Cardiac septum (tissue), 1 donor: ENCODE measurements at places on chromosomes 5 and 9. TPM values are rescaled to one million over a fixed set of nuclear protein-coding genes. Genes with fewer than 3 reads are reported as not detected.

DNA sequence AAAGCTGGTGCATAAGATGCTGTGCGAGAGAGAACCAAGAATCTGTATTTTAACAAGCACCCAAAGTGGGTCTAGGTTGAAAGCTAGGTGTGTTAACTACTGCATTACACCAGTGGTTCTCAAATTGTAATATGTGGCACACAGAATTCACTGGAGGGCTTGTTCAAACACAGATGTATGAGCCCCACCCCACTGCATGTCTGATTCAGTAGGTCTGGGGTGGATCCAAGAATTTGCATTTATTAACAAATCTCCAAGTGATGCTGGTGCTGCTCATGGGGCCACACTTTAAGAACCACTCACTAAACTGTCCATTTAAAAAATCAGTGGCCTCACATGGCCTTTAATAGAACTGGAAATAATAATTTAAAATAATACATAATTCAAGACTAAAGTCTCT is 40.4 kb downstream of the LPAR1 start:
- DNase-seq: no peak

CCL27 gene
- total RNA-seq: not detected

- DNase-seq: no peak
Observed at GRCh38 chr5:65152131-65152530, 329.6 kb downstream of the ADAMTS6 start.

- no peak for DNase-seq
Observed at GRCh38 chr5:16579142-16579847, 37.5 kb downstream of the RETREG1 start.

GRXCR2 gene
- total RNA-seq: 0.78 TPM

DNA sequence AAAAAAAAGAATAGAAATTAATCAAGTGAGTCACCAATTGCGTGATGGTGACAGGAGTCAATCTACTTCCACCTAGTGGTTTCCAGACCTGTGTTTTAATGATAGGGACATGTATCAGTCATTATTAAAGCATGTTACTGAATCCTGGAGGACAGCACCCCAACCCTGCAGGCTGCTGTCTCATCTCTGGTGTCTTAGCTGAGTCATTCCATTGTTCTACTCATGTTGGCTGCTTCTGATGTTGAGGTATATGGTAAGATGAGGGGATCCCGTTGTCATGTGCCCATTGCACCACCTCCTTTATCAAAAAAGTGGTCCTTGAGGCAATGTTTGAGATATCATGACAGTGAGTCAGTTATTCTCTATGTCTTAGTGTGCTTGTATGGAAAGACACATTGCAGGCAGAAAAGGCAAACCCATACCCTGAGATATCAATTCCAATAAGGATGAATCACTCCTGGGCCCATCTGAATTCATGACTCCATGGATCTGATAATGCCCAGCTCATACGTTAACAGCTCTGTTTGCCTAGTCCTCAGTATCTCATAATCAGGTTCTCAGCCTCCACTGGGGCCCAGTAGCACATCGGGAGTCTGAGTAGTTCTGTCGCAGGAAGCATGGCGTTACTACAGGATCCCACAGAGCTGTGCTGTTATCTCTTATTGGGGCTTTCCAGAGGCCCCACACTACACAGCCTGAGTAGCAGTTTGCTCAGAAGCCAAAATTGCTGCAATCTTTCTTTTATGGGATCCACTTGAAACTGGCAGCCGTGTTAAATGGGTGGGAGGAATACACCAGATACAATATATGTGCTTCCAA is 31.2 kb downstream of the HMGCS1 start:
- DNase-seq: no peak

GRCh38 chr5:102888483-102888882 is 133.4 kb downstream of the PAM start:
- no peak for DNase-seq

BSPRY gene
- total RNA-seq: 1.7 TPM

DNA sequence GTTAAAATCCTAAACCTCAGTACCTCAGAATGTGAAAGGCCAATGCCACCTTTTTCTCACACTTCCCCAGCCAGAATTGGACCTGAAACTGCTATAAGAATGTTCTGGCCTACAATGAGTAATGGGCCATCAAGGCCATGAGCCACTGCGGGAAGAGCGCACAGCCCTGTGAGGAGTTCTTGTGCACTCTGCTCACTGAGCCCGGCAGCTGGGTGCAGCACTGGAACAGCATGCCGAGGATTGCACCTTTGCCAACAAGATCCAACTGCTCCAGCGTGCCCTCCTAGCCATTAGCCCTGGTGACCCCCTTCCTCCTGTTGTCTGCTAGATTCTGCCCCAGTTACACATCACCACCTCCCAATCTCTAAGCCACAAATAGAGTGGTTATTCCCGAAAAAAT is 758.1 kb downstream of the PRELID2 start:
- DNase-seq: no peak

OGN gene
- 15.2 TPM for total RNA-seq

DNA sequence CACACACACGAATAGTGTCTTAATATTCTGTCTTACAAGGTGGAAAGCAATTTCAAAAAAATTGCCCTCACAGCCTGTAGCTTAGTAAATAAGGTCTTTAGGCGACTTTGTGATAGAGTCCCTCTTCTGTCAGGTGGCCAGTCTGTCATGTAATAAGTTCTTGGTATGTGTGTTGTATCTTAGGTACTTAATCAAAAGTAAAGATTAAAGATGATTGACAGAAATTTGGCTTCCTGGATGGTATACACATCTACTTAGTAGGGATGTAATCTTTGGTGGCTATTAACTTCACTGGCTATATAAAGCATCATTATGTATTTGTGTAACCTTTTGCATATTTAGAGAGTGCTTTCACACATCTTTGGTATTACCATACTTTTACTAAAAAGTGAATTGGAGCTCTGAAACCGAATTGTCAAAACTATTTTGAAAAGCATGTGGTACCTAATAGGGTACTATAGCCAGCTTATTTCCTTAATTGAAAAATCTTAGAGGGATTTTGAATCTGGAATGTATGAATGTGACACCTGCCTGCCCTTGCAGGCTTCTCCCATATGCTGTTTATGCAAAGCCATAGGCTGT is 3.4 kb downstream of the G3BP1 start:
- DNase-seq: no peak

GRCh38 chr9:110179734-110180133 is 28.2 kb downstream of the C9orf152 start:
- no peak for DNase-seq

SNX2 gene
- total RNA-seq: 28.8 TPM

GRCh38 chr5:177111720-177112394 is 21.7 kb upstream of the NSD1 start:
- no peak for DNase-seq

ANKRD18B gene
- total RNA-seq: 2.0 TPM

- no peak for DNase-seq
Observed at GRCh38 chr5:27911216-27911615, 872.8 kb upstream of the CDH9 start.

- DNase-seq: no peak
Observed at GRCh38 chr5:37721447-37721871, 118.4 kb downstream of the GDNF start.

GRCh38 chr5:132850066-132850465 is 16.2 kb downstream of the GDF9 start:
- no peak for DNase-seq

- DNase-seq: no peak
Observed at GRCh38 chr9:88672874-88673689, 138.1 kb downstream of the NXNL2 start.

DNA sequence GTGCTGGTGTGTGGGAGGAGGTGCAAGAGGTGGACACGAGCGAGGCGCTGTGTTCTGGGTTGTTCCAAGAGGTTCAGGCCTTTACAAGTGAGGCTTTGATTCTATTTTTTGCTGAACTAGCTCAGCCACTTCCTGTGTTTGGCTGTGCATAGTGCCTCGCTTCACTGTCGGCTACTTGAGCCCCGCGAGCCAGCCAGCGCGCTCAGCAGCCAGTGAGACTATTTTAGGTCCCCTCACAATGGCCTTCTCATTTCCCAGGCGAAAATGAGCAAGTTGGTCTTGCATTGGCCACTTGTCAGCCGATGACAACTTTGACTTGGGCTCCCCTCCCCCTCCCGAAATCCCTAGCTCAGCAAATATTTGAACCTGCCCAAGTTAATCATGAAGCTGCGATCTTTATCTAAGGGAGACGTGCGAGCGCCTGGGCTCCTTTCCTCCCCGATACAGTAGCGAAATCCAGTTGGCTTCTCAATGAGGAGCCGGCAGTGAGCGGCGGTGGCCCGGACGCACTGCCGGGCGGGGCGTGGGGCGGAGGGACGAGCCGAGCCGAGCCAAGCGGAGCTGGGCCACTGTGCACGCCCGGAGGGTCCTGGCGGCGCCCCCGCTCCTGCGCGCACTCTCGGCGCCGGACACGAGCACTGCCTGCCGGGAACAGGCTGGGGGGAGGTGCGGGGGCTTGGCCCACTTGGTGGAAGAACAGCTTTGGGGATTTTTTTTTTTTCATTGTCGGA is 72.6 kb downstream of the PIK3R1 start:
- peak; percentile 86 for DNase-seq

GRCh38 chr9:129555512-129556215 is 65.2 kb downstream of the C9orf50 start:
- DNase-seq: no peak

DNA sequence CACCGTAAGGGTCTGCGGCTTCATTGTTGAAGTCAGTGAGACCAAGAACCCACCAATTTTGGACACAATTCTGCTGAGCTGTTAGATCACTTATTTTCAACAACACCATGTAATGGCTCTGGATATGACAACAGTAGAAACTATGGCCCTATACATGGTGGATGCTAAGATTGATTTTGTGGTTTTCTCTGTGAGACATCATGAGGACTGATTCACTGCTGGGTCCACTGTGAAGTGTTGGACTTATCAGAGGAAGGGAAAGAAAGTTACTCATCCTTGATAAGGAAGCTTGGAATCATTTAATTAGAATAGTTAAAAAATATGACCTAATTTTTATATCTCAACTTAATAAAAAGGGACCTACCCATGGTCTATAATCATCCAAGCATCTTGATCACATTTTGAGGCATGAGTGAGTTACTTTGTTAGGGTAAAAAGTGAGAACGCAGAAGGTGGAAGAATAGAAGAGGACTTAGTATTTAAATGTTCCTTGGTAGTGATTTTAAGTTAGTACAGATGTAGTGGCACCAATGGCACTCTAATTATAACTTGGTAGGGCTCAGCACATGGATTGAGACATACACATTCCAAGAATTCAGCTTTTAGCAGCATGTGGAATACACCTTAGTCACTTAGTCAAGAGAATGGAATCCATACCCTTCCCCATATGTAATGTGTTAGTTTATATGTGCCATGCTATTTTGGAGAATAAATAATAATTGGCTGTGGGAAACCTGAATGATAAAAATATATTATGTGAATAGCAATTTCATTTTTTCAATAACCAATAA is 123.5 kb upstream of the CD180 start:
- DNase-seq: no peak

GPR151 gene
- not detected for total RNA-seq
